Keratinocyte (primary cell): ENCODE measurements at places on chromosomes 12 and 14. TPM values are rescaled to one million over a fixed set of nuclear protein-coding genes. Genes with fewer than 3 reads are reported as not detected.

The MSRB3 gene
- polyA plus RNA-seq, result 11.5 to 12.7 TPM (median 12.3 TPM) in 3 replicates

The HCAR1 gene
- 0.03 to 0.10 TPM (median 0.07 TPM) in 3 replicates for polyA plus RNA-seq

The OR6C2 gene
- not detected in 3 replicates for polyA plus RNA-seq

The PRR4 gene
- 2.5 to 4.0 TPM (median 2.7 TPM) in 3 replicates for polyA plus RNA-seq

The TMEM253 gene
- 1.1 to 1.4 TPM (median 1.3 TPM) in 3 replicates for polyA plus RNA-seq

The KLRF1 gene
- 0.12 TPM in 1 of 3 replicates, not detected in the others for polyA plus RNA-seq

GRCh38 chr12:57846285-57846576 lies 298 bp downstream of the CTDSP2 start:
- DNase-seq, result no peak
- peaks cover 23% of the 10 kb centered on the region for H3K4me1 ChIP-seq
- peak overlapping the region; percentile 87 for H3K4me3 ChIP-seq
- no peaks in the 10 kb centered on the region for H3K27me3 ChIP-seq

DNA sequence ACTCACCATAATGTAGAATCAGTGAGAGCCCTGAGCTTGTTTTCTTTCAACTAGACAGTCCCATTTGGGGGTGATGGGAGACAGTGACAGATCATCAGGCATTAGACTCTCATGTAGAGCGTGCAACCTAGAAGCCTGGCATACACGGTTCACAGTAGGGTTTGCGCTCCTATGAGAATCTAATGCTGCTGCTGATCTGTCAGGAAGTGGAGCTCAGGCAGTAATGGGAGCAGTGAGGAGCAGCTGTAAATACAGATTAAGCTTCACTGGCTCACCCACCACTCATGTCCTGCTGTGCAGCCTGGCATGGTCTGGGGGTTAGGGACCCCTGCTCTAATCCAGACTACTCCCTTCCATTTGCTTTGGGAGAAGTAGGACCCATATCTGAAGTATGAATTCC lies 55.6 kb downstream of the FNTB start:
- no peak overlapping the region for H3K27ac ChIP-seq
- no peak for DNase-seq
- no peaks in the 10 kb centered on the region for H3K27me3 ChIP-seq
- peaks cover 9% of the 10 kb centered on the region for H3K36me3 ChIP-seq

DNA sequence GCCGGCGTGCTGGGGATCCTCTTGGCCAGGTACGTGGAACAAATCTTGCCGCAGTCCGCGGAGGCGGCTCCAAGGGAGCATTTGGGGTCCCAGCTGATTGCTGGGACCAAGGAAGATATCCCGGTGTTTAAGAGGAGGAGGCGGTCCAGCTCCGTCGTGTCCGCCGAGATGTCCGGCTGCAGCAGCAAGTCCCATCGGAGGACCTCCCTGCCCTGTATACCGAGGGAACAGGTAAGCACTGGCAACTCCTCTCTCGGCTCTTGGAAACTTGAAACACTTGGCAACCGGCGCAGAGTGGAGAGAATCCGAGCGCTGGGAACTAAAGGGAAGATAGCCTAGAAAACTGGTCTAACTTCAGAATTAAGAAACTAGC lies 1.7 kb downstream of the PDE3A start:
- no peaks in the 10 kb centered on the region for H3K36me3 ChIP-seq
- H3K27me3 ChIP-seq, result peaks cover 37% of the 10 kb centered on the region
- H3K4me3 ChIP-seq, result peak overlapping the region; percentile 22
- H3K27ac ChIP-seq, result no peak overlapping the region
- DNase-seq, result no peak
- peaks cover 4% of the 10 kb centered on the region for H3K4me1 ChIP-seq

DNA sequence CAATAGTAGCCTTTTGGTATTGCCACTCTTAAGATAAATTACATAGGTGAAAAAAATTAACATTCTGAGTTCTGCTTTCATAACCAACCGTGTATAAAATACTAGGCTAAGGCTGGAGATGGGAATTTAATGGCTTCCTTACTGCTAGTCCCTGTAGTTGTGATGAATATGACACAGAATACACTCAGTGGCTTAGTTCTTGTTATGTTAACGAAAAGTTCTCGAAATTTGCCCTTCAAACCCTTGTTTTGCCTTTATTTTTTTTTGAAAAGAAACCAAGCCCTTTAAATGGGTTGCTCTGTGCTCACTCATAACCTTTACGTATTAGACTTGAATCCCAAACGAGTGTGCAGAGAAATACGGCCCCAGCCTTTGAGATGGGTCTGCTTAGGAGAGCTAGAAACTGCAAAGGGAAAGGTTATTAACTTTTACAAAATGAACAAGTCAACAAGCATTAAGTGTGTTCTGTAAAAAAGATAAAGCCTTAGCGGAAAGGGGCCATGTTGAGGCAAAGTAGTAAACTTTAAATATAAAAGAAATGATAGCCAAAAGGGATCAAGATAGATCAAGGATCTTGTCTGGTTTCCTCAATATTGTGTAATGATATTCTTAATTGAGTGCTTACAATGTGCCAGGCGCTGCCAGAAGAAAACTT lies 1.7 kb downstream of the NUDT4 start:
- peak overlapping the region; percentile 62 for H3K4me3 ChIP-seq
- peak overlapping the region; percentile 86 for H3K27ac ChIP-seq
- DNase-seq, result no peak
- peaks cover 18% of the 10 kb centered on the region for H3K4me1 ChIP-seq
- no peaks in the 10 kb centered on the region for H3K27me3 ChIP-seq

GRCh38 chr12:52201451-52201839 lies 9.6 kb upstream of the KRT80 start:
- peaks cover 49% of the 10 kb centered on the region for H3K4me1 ChIP-seq
- DNase-seq, result no peak
- no peak overlapping the region for H3K4me3 ChIP-seq
- no peaks in the 10 kb centered on the region for H3K27me3 ChIP-seq
- H3K36me3 ChIP-seq, result no peaks in the 10 kb centered on the region

DNA sequence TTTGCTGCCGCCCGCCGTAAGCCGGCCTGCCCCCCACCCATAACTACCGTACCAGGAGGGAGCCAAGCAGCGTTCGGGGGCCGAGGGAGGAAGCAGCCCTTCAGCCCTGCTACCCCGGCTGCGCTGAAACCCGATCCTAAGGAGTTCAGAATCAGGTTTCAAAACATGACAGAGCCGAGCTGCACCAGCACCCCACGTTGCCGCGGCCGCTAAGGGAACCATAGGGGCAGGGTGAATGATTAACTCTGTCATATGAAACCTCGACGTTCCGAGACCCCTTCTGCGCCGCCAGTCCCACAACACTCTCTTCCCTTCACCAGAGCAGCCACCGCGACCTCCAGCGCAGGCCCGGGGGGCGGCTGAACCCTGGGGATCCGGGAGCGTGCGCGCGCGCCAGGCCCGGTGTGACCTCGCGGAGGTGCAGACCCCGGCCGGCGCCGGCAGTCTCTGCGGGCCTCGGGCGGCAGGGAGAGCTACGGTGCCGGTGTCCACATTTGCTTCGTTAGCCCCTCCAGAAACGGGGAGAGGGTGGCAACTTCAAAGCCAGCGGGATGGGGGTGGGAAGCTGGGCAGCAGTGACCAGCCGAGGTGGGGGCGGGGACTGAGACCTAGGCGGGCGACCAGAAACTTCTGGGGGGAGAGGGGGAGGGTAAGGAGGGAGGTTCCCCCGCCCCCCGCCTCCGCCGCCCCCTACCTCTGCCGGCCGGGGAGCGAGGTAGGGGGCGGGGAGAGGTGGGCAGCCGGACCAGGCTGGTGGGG lies 1.6 kb downstream of the SIX4 start:
- peak overlapping the region; percentile 61 for H3K4me3 ChIP-seq
- no peak for DNase-seq
- H3K36me3 ChIP-seq, result peaks cover 10% of the 10 kb centered on the region
- peaks cover 4% of the 10 kb centered on the region for H3K4me1 ChIP-seq

GRCh38 chr12:13101821-13102375 lies 1.6 kb downstream of the GSG1 start:
- no peak for DNase-seq
- no peaks in the 10 kb centered on the region for H3K27me3 ChIP-seq
- H3K36me3 ChIP-seq, result no peaks in the 10 kb centered on the region

DNA sequence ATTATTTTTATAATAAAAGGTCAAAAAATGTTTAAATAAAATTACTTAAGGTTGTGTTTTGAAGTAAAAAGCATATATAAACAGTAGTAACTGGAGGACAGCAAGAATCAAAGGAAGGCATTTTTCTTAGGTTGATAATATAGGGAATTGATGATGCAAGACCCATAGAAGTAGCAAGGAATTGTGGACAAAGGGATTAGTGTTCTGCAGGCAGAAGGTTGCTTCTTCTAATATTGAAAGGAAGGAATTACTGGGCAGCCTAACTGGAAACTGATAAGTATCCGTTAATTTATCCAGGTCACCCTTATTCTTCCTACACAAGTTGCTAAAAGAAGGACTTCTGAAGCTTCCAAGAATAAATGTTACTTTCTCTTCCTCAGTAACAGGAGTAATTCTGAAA lies 54.5 kb upstream of the ALX1 start:
- no peaks in the 10 kb centered on the region for H3K27me3 ChIP-seq
- no peaks in the 10 kb centered on the region for H3K4me1 ChIP-seq
- H3K36me3 ChIP-seq, result no peaks in the 10 kb centered on the region
- DNase-seq, result no peak
- H3K4me3 ChIP-seq, result no peak overlapping the region

- H3K36me3 ChIP-seq, result no peaks in the 10 kb centered on the region
- peak overlapping the region; percentile 24 for H3K27ac ChIP-seq
- H3K4me3 ChIP-seq, result no peak overlapping the region
- DNase-seq, result no peak
- H3K27me3 ChIP-seq, result no peaks in the 10 kb centered on the region
Measured at GRCh38 chr14:75201087-75201486, 24.7 kb upstream of the TMED10 start.

- H3K4me3 ChIP-seq, result no peak overlapping the region
- no peaks in the 10 kb centered on the region for H3K27me3 ChIP-seq
- H3K36me3 ChIP-seq, result no peaks in the 10 kb centered on the region
- H3K27ac ChIP-seq, result no peak overlapping the region
Measured at GRCh38 chr12:46887870-46888269, 62.1 kb upstream of the SLC38A4 start.
